ENCODE measurements at places on chromosomes 5 and 9. TPM values are rescaled to one million over a fixed set of nuclear protein-coding genes. Genes with fewer than 3 reads are reported as not detected.

The CYSRT1 gene
- total RNA-seq: 0.92 TPM

The PPWD1 gene
- total RNA-seq: 41.9 TPM

The GNG10 gene
- total RNA-seq: 33.0 TPM

The ELAVL2 gene
- 0.20 TPM for total RNA-seq

The NR2F1-AS1 gene
- total RNA-seq: 15.2 TPM

The CDC25C gene
- total RNA-seq: 13.3 TPM

The FAM151B gene
- total RNA-seq: 2.0 TPM

The CREBRF gene
- total RNA-seq: 8.8 TPM

The SNAPC4 gene
- total RNA-seq: 17.5 TPM

The CORO2A gene
- 0.30 TPM for total RNA-seq

The OR1K1 gene
- total RNA-seq: not detected

The IL3 gene
- total RNA-seq: not detected

The PTRH1 gene
- 19.6 TPM for total RNA-seq

The LCN1 gene
- total RNA-seq: not detected

The HTR1A gene
- not detected for total RNA-seq

The PNPLA7 gene
- 1.9 TPM for total RNA-seq

The OR1J1 gene
- total RNA-seq: not detected

The NR2F1 gene
- total RNA-seq: 23.9 TPM

The UCK1 gene
- 24.1 TPM for total RNA-seq

The IL31RA gene
- total RNA-seq: 0.90 TPM

The ADAMTSL2 gene
- total RNA-seq: not detected

The PCDH1 gene
- total RNA-seq: 136 TPM

The OR13C4 gene
- not detected for total RNA-seq

The FOXD4L3 gene
- total RNA-seq: not detected

The JAK2 gene
- 10.3 TPM for total RNA-seq

The LCN15 gene
- not detected for total RNA-seq

The HACD4 gene
- 1.4 TPM for total RNA-seq

The TICAM2 gene
- total RNA-seq: 3.5 TPM

The LRRC14B gene
- total RNA-seq: not detected

The NOP16 gene
- total RNA-seq: 51.6 TPM

The WHRN gene
- 0.69 TPM for total RNA-seq

The LOX gene
- total RNA-seq: 79.1 TPM

The DMRT3 gene
- total RNA-seq: not detected

The KIF4B gene
- total RNA-seq: 0.44 TPM

The PCDHAC2 gene
- 1.00 TPM for total RNA-seq

The IFT74 gene
- total RNA-seq: 7.8 TPM

The GPX3 gene
- total RNA-seq: 3.5 TPM

The RAB3C gene
- total RNA-seq: not detected

The TSLP gene
- not detected for total RNA-seq

The SAPCD2 gene
- total RNA-seq: 27.8 TPM

The FREM1 gene
- total RNA-seq: 0.29 TPM

The HAVCR2 gene
- 0.42 TPM for total RNA-seq

The TAF11L12 gene
- total RNA-seq: not detected

The SLC4A9 gene
- total RNA-seq: not detected
